A549 treated with GW870086 at 1 μM for 4 hours (cell line): ENCODE measurements at places on chromosomes 16 and 17. TPM values are rescaled to one million over a fixed set of nuclear protein-coding genes. Genes with fewer than 3 reads are reported as not detected.

Gene PPM1E
- total RNA-seq: 0.03 to 0.10 TPM (median 0.05 TPM) in 4 of 5 replicates, not detected in the other

Gene NPIPA3
- 1.2 to 2.1 TPM (median 1.4 TPM) in 5 replicates for total RNA-seq

Gene GNG13
- not detected in 5 replicates for total RNA-seq

Gene GLOD4
- 97.0 to 120 TPM (median 99.0 TPM) in 5 replicates for total RNA-seq

Gene MPO
- total RNA-seq: not detected in 5 replicates

Gene CD300C
- 0.18 to 0.35 TPM (median 0.22 TPM) in 5 replicates for total RNA-seq

Gene NGFR
- 0.49 to 1.2 TPM (median 0.85 TPM) in 5 replicates for total RNA-seq

Gene SALL1
- total RNA-seq: 0.09 to 0.40 TPM (median 0.22 TPM) in 5 replicates

Gene FDXR
- 48.1 to 67.0 TPM (median 61.8 TPM) in 5 replicates for total RNA-seq

Gene PRRT2
- 0.18 to 0.44 TPM (median 0.31 TPM) in 5 replicates for total RNA-seq

Gene DDX5
- total RNA-seq: 601 to 968 TPM (median 651 TPM) in 5 replicates

Gene TRPV3
- 0.25 to 0.37 TPM (median 0.29 TPM) in 5 replicates for total RNA-seq

Gene FAHD1
- 46.1 to 51.7 TPM (median 46.8 TPM) in 5 replicates for total RNA-seq

Gene ABCA3
- 15.9 to 20.5 TPM (median 20.2 TPM) in 5 replicates for total RNA-seq

Gene MYH8
- not detected in 5 replicates for total RNA-seq

Gene TEX2
- total RNA-seq: 10.4 to 13.3 TPM (median 12.1 TPM) in 5 replicates

Gene CD300LG
- total RNA-seq: 0.05 TPM in 1 of 5 replicates, not detected in the others

Gene PRSS27
- 0.71 to 1.9 TPM (median 1.3 TPM) in 5 replicates for total RNA-seq

Gene TM4SF5
- total RNA-seq: 0.40 to 1.3 TPM (median 0.70 TPM) in 5 replicates

Gene BCO1
- 0.81 to 1.1 TPM (median 1.1 TPM) in 5 replicates for total RNA-seq

Gene DRC3
- total RNA-seq: 1.4 to 2.4 TPM (median 1.8 TPM) in 5 replicates

Gene KCNH6
- not detected in 5 replicates for total RNA-seq

Gene KRT33B
- total RNA-seq: not detected in 5 replicates

Gene RRAD
- total RNA-seq: 19.1 to 31.3 TPM (median 25.8 TPM) in 5 replicates

Gene GNPTG
- 26.2 to 39.2 TPM (median 34.4 TPM) in 5 replicates for total RNA-seq

Gene PPL
- total RNA-seq: 4.5 to 6.1 TPM (median 5.4 TPM) in 5 replicates

Gene TBC1D28
- total RNA-seq: not detected in 5 replicates

Gene AIPL1
- 0.05 TPM in 1 of 5 replicates, not detected in the others for total RNA-seq

Gene ALOX12
- not detected in 5 replicates for total RNA-seq

Gene SLC7A6OS
- 9.4 to 13.6 TPM (median 11.0 TPM) in 5 replicates for total RNA-seq

Gene FBXW10
- 0.90 to 2.0 TPM (median 0.97 TPM) in 5 replicates for total RNA-seq

Gene GAS7
- total RNA-seq: 0.18 to 0.56 TPM (median 0.45 TPM) in 5 replicates

Gene SLC5A10
- 0.14 to 0.36 TPM (median 0.26 TPM) in 5 replicates for total RNA-seq

Gene ST6GALNAC2
- total RNA-seq: 0.10 to 0.67 TPM (median 0.47 TPM) in 5 replicates

Gene SLC16A11
- total RNA-seq: not detected in 5 replicates

Gene HSD17B1
- total RNA-seq: 1.2 to 1.7 TPM (median 1.2 TPM) in 5 replicates

Gene UMOD
- not detected in 5 replicates for total RNA-seq

Gene PIK3R5
- total RNA-seq: 0.08 TPM in 1 of 5 replicates, not detected in the others

Gene CCNF
- total RNA-seq: 18.2 to 24.3 TPM (median 22.2 TPM) in 5 replicates

Gene OTOP3
- not detected in 5 replicates for total RNA-seq

Gene MEIOB
- 1.2 to 2.1 TPM (median 1.5 TPM) in 5 replicates for total RNA-seq

Gene PEMT
- total RNA-seq: 53.2 to 68.2 TPM (median 66.8 TPM) in 5 replicates

Gene KCNJ18
- not detected in 5 replicates for total RNA-seq

Gene TUFM
- total RNA-seq: 220 to 315 TPM (median 293 TPM) in 5 replicates

Gene SLC16A6
- 0.19 to 0.47 TPM (median 0.38 TPM) in 5 replicates for total RNA-seq

Gene LGALS9B
- not detected in 5 replicates for total RNA-seq

Gene PMFBP1
- 0.05 to 0.37 TPM (median 0.17 TPM) in 4 of 5 replicates, not detected in the other for total RNA-seq

Gene ASGR1
- total RNA-seq: 0.78 to 1.4 TPM (median 0.87 TPM) in 5 replicates

Gene ODAD4
- total RNA-seq: 0.98 to 1.6 TPM (median 1.3 TPM) in 5 replicates

Gene ACSM5
- total RNA-seq: not detected in 5 replicates

Gene CDRT4
- total RNA-seq: 0.64 to 1.7 TPM (median 0.78 TPM) in 4 of 5 replicates, not detected in the other

Gene RBFOX1
- total RNA-seq: not detected in 5 replicates

Gene NACA2
- total RNA-seq: not detected in 5 replicates

Gene ZNF594
- total RNA-seq: 0.99 to 1.7 TPM (median 1.5 TPM) in 5 replicates

Gene KRTAP9-8
- not detected in 5 replicates for total RNA-seq

Gene SULT1A2
- 0.15 to 0.18 TPM (median 0.16 TPM) in 3 of 5 replicates, not detected in the others for total RNA-seq
